ENCODE measurements at places on chromosomes 12 and 14. TPM values are rescaled to one million over a fixed set of nuclear protein-coding genes. Genes with fewer than 3 reads are reported as not detected.

Gene TTC9
- 1.3 TPM for total RNA-seq

- no peaks in the 10 kb centered on the region for H3K4me1 ChIP-seq
- no peak for DNase-seq
- no peaks in the 10 kb centered on the region for H3K27me3 ChIP-seq
These were observed 43.9 kb upstream of the PLEKHG6 start for GRCh38 chr12:6266541-6266966.

DNA sequence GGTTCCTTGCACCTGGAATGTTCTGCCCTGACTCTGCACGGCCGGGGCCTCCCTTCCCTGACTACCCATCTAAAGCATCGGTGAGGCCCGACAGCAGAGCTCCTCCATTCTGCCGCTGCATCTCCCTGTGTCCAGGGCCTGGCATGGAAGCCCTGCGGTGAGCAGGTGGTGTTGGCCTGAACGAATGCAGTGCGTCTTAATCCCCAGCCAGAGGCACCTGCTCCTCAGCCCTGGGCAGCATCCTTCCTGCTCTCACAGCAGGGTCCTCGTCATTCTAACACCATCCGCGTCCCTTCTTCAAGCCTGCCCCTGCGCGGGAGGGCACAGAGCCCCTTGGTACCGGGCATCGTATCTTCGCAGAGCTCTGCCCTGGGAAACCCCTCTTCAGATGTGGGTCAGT, 15.4 kb downstream of the BEGAIN start:
- no peaks in the 10 kb centered on the region for H3K36me3 ChIP-seq
- H3K4me3 ChIP-seq, result no peak overlapping the region
- H3K27ac ChIP-seq, result no peak overlapping the region
- peaks cover 8% of the 10 kb centered on the region for H3K27me3 ChIP-seq

Gene GPR84
- total RNA-seq, result not detected

- peak overlapping the region; percentile 3 for H3K27ac ChIP-seq
- no peak overlapping the region for H3K4me3 ChIP-seq
- H3K27me3 ChIP-seq, result no peaks in the 10 kb centered on the region
- peak; percentile 79 for DNase-seq
- peaks cover 2% of the 10 kb centered on the region for H3K36me3 ChIP-seq
These were observed 13.3 kb downstream of the RAP1B start for GRCh38 chr12:68623984-68624383.

Gene CLEC6A
- total RNA-seq, result not detected

- no peak overlapping the region for H3K4me3 ChIP-seq
- H3K4me1 ChIP-seq, result no peaks in the 10 kb centered on the region
- no peak for DNase-seq
- H3K36me3 ChIP-seq, result no peaks in the 10 kb centered on the region
- no peaks in the 10 kb centered on the region for H3K27me3 ChIP-seq
These were observed 93.6 kb upstream of the TMTC2 start for GRCh38 chr12:82593143-82593542.

Gene PROX2
- total RNA-seq, result not detected

DNA sequence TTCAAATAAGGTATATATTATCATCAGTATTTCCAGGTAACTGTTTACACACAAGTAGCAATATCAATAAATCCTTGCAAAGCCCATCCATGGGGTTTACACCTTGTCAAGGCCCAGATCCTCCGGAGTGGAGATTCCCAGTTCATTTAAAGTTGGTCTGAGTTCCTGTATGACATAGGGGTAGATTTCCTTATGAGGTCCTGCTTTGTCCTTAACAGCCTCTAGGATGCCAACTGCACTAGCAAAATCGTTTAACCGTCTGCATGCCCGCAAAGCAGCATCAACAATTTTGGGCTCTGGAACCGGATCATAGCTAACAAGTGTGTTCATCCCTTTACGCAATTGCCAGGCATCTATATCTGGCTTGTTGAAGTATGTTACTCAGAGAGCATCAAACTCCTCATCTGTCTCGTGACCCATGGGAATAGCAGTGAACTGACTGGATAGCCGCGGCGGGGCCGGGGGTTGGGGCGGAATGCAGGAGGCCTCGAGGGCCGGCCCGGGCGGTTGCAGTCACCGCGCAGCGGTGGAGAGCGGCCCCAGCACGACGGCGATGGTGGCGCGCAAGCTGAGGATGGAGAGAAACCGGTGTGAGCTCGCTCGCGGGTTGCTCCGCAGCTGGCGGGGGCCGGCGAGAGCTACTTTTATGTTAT, 30.6 kb upstream of the FBXO34 start:
- H3K4me3 ChIP-seq, result no peak overlapping the region
- no peaks in the 10 kb centered on the region for H3K4me1 ChIP-seq
- H3K27me3 ChIP-seq, result no peaks in the 10 kb centered on the region

- H3K4me1 ChIP-seq, result no peaks in the 10 kb centered on the region
- H3K36me3 ChIP-seq, result no peaks in the 10 kb centered on the region
- no peak for DNase-seq
These were observed 91.3 kb upstream of the DNM1L start for GRCh38 chr12:32587581-32588495.

- H3K36me3 ChIP-seq, result no peaks in the 10 kb centered on the region
- H3K4me1 ChIP-seq, result no peaks in the 10 kb centered on the region
- H3K27ac ChIP-seq, result no peak overlapping the region
- DNase-seq, result no peak
- H3K4me3 ChIP-seq, result no peak overlapping the region
These were observed 152.8 kb upstream of the GSC start for GRCh38 chr14:94922595-94923239.
